Testis (tissue), 5 donors: ENCODE measurements at places on chromosomes 2 and 18. TPM values are rescaled to one million over a fixed set of nuclear protein-coding genes. Genes with fewer than 3 reads are reported as not detected.

Gene SLC16A14
- polyA plus RNA-seq, result 2.0 TPM

Gene CYP27C1
- polyA plus RNA-seq, result 0.47 TPM

Gene EFEMP1
- 74.0 TPM for polyA plus RNA-seq

Gene KIAA2012
- polyA plus RNA-seq, result 1.6 TPM

Gene ZNF514
- polyA plus RNA-seq, result 21.9 TPM

Gene ODC1
- polyA plus RNA-seq, result 309 TPM
